ENCODE measurements at places on chromosomes 16 and 17.

DNA sequence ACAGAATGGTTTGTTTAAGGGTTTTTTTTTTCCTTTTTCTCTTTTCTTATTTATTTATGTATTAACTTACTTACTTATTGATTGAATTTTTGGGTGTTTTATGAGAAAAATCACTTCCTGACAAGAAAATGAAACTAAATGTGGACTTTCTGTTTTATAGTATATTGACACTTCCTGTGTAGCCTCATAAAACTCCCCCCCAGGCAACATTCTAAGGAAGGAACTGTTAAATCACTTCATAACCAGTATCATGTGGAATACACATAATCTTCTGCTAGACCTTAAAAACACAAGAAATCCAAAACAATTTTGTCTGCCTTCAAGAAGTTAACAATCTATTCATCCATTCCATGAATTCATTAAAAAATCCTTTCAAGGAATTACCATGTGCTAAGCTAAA lies 164.1 kb upstream of the TOM1L1 start:
- DNase-seq, result no peak

DNA sequence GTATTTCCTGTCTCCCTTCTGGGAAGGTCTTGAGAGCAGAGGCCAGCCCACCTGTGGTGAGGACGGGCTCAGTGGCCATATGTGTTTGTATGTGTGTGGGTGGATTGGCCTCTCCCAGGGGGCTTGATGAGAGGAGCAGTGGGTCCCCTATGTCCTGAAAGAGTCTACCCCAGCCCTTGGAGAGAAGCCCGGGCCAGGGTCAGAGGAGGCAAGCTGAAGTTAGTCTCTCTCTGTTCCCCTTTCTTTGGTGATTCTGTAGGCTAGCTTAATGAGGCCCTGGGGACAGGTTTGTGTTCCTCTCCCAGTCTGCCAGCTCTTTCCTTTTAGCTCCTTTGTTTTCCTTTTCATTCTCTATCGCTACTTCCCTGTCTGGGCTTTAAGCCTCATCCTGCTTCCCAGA lies 23.8 kb upstream of the NFATC3 start:
- no peak for DNase-seq

- peak; percentile 45 for DNase-seq
Measured at GRCh38 chr17:7557775-7558543, 591 bp upstream of the TNFSF13 start.

DNA sequence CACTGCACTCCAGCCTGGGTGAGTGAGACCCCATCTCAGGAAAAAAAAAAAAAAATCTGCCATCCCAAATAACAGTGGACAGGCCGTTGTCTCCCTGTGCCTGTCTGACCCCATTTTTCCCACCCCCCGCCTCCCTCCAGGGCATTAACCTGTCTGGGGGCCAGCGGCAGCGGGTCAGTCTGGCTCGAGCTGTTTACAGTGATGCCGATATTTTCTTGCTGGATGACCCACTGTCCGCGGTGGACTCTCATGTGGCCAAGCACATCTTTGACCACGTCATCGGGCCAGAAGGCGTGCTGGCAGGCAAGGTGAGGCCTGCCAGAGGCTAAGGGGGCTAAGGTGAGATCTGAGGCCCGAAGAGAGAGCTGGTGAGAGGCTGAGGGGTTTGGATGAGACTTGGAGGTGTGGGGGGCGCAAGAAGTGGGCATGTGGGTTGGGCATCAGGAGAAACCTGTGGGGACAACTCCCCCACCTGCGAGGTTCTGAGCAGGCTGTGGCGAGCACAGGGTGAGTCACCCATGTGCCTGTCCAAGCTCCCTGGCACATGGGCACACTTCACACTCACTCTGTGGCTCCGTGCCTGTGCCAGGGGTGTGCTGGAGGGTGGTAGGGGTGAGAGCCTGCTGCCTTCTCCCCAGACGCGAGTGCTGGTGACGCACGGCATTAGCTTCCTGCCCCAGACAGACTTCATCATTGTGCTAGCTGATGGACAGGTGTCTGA lies 34.7 kb downstream of the ANKRD40 start:
- DNase-seq, result no peak

GRCh38 chr17:66956941-66957340 lies 7.6 kb upstream of the CACNG4 start:
- no peak for DNase-seq

DNA sequence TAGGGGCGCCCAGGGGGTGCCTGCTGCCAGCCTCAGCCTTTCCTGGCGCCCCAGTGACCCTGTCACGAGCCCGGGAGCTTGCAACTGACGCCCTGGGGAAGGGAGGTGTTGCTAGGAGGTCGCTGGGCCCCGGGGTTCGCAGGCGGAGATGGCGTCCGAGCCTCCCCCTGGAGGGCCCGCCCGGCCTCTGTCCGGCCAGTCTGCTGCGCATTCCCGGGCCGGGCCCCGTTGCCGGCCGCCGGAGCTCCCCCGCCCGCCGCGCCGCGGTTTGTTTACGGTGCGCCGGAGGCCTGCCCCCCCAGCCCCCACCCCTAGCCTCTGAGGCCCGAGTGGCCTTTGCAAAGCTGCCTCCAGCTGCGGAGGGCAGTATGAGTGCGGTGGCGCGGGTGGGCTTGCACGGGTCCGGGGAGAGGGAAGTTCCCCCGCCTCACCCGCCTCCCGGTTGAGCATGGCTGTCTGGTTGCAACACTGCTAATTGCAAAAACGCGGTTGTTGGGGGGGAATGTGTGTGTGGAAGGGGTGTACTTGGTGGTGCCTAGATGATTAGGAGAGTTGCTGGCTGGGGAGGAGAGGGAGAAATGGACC lies 514 bp downstream of the THRA start:
- DNase-seq, result no peak

GRCh38 chr16:82603784-82604411 lies 22.9 kb upstream of the CDH13 start:
- no peak for DNase-seq

DNA sequence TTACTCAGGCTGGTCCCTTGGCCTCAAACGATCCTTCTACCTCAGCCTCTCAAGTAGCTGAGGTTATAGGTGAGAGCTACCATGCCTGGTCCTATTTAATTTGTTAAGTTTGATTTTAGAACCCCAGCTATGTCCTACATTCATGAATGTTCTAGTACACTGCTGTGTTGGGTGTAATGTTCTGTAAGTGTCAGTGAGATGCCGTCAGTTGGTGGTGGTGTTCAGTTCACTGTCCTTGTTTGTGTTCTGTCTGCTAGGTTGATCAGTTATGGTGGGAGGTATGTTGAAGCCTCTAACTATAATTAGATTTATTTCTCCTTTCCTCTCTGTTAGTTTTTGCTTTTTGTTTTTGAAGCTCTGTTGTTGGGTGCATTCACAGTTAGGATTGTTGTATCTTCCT lies 8.3 kb downstream of the IST1 start:
- DNase-seq, result no peak

GRCh38 chr16:55513616-55514015 lies 4.7 kb downstream of the LPCAT2 start:
- no peak for DNase-seq

DNA sequence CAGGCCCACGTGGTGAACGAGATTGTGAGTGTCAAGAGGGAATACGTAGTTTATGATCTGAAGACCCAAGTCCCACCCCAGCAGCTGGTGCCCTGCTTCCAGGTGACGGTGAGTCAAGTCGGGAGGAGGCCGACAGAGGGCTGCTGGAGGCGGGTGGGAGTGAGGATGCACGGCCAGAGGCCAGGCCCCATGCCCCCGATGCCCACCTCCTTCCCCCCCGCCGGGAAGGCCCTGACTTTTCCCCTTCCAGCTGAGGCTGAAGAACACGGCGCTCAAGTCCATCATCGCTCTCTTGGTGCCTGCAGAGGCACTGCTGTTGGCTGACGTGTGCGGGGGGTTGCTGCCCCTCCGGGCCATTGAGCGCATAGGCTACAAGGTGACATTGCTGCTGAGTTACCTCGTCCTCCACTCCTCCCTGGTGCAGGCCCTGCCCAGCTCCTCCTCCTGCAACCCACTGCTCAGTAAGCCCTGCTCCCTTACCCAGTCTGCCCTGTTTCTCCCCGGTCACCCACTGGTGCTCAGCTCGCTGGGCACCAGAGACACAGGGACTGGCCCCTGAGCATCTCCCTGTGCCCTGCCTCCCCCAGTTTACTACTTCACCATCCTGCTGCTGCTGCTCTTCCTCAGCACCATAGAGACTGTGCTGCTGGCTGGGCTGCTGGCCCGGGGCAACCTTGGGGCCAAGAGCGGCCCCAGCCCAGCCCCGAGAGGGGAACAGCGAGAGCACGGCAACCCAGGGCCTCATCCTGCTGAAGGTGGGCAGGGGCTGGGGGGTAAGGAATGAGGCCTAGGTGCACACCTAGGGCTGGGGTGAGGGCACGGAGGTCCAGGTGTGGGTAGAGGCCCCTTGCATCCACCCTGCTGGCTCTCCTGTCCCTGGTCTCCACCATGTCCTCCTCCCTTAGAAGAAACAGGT lies 2.6 kb downstream of the ZACN start:
- no peak for DNase-seq

DNA sequence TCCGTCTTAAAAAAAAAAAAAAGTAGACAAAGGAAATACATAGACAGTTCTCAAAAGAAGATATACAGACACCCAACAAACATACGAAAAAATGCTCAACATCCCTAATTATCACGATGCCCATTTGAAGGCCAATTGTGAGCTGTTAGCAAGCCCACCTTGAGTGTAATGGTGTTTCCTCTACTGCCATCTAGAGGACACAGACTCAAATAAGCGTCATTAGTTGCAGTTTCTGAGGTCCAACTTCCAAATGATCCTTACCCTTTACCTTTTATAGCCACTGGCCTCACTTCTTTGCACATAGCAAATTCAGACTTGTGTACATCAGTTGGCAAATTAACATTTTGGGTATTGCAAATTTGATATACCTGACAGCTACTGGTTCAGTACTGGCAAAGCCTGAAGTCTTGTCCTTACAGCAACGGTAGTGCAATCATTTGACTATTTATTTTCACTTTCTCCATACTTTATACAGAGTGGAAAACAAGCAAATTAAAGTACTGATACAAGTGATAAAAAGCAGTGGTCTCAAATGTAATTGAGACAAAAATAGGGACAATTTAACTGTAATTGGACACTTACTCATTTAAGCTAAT lies 536.3 kb upstream of the EEF2KMT start:
- DNase-seq, result no peak

DNA sequence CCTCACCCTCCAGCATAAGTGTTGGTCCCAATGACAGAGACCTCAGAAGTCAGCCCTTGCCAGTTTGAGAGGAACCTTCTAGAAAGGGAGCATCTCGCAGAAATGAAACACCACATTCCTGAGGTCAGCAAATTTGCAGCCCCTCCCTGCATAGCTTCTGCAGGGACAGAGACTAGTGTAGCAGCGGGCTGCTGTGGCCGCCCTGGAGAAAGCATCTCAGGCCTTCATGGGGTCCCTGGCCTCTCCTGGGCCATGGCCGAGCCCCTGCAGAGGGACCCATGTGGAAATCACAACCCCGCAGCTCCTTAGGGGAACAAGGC lies 11.4 kb downstream of the HS3ST6 start:
- DNase-seq, result no peak

DNA sequence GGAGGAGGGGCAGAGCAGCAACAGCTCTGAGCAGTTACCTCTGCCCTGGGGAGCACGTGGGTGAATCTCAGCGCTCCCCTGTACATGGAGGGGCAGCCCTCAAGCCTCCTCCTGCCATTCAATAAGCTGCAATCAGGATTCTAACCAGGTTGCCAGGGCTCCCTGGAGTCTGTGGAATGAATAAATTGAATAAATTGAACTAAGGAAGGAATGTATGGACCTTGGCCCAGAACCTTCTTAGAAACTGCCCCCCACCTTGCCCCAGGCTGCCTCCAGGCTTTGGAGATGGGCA lies 1.6 kb upstream of the CDH16 start:
- DNase-seq, result no peak

DNA sequence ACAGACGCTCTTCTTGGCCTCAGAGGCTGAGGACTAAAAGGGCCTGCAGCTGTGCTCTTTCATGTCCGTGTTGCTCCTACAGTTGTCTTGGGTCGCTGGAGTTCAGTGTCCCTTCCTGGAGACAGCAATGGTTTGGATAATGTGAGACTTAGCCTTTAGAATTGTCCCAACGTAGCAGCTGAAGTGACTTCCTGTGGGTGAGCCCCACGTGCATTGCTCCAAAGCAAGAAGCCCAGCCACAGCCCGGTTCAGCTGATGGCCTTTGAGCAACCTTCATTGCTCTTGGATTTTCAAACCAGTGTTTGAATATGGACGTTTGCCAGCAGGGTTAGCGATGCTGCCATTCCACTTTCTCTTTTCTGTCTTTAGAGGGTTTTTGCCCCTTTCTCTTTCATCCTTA lies 19.7 kb downstream of the TMEM11 start:
- no peak for DNase-seq

- DNase-seq, result no peak
Measured at GRCh38 chr17:19308398-19308797, 54.1 kb downstream of the B9D1 start.

DNA sequence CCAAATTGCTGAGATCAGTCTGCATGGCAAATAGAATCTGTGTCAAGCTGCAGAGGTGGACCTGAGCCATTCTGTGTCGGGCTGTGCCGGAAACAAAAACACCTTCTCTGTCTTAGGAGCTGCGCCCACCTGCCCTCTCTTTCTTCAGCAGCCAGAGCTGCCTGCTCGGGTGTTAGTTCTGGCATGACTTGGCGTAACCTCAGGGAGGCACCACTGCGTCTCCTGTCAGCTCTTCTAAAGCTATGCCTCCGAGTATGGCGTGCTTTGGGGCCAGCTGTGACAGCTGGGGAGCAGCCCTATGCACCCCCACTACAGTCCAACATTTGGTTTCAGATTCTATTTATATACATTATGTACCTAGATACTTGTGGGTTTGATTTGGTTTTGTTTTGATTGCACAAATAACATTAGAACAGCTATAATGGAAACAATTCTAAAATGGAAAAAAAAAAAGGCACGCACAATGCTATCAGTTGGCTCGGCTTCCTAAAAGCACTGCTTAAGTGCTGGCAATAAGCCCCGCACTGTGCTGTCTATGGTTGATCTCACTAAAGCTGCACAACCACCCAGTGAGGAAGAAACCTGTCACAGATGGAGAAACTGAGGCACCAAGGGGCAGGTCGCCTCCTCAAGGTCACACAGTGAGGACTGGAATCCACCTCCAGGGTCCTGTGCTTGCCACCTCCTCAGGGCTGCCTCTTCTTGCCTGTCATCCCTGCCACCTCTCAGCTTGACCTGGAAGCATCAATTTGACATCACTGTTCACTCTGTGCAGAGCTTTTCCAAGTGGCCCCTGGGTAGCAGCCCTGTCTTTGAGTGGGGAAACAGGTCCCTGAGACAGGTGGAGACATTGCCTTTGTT lies 18.7 kb upstream of the ADGRG1 start:
- no peak for DNase-seq

DNA sequence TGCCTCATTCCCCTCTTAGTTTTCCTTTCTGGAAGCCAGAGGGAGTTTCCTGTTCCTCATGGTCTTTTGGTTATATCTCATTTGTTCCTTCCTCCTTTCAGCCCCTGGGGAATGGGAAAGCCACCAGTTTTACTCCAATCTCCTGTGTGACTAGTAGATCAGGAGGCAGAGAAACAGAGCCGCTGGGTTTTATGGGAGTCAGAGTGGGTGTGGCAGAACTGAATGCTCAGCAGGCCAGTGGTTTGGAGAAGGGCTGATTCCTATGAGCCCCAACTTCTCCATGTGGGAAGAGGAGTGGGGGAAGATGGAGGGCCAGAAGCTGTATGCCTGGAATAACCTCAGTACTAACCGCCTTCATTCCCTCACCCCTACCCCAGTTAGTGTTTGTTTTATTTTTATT lies 4.1 kb downstream of the DNAH2 start:
- no peak for DNase-seq

All from AG09319 (cell line).